Endothelial cell (in vitro differentiated cells): ENCODE measurements at places on chromosomes 12 and 14. TPM values are rescaled to one million over a fixed set of nuclear protein-coding genes. Genes with fewer than 3 reads are reported as not detected.

- no peak for DNase-seq
- no peak overlapping the region for H3K4me3 ChIP-seq
- no peak overlapping the region for H3K27ac ChIP-seq
- no peaks in the 10 kb centered on the region for H3K4me1 ChIP-seq
- no peaks in the 10 kb centered on the region for H3K27me3 ChIP-seq
- no peaks in the 10 kb centered on the region for H3K36me3 ChIP-seq
These were observed 36.2 kb upstream of the FERMT2 start for GRCh38 chr14:52987042-52987441.

- H3K27ac ChIP-seq = no peak overlapping the region
- no peak overlapping the region for H3K4me3 ChIP-seq
- no peaks in the 10 kb centered on the region for H3K4me1 ChIP-seq
- H3K27me3 ChIP-seq = no peaks in the 10 kb centered on the region
- H3K36me3 ChIP-seq = no peaks in the 10 kb centered on the region
These were observed 76.0 kb downstream of the ACACB start for GRCh38 chr12:109192358-109192757.

DNA sequence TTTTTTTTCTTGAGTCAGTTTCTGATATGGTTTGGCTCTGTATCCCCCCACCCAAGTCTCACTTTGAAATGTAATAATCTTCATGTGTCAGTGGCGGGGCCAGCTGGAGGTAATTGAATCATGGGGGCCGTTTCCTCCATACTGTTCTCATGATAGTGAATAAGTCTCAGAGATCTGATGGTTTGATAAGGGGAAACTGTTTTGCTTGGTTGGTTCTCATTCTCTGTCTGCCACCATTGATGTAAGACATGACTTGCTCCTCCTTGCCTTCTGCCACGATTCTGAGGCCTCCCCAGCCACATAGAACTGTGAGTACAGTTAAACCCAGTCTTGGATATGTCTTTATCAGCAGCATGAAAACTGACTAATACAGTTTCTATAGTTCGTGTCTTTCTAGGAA, 42.9 kb downstream of the WNK1 start:
- DNase-seq = no peak
- peaks cover 2% of the 10 kb centered on the region for H3K27me3 ChIP-seq
- H3K4me1 ChIP-seq = peaks cover 34% of the 10 kb centered on the region

DNA sequence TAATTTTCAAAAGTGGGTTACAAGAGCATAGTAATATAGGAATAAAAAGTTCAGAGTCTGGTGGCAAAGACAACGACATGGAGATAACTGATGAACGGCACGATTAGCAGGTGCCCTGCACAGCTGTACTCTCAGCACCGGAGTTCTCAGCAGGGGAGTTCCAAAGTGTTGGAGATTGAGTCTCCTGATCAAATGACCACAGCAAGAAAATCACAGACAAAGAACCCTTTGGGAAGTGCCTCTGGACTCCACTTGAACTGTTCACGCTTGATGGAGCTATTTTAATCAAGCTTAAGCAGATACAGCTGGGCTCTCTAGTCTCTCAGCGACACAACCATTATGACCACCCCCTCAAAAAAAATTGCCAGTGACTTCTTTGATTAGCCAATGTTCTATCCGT, 153.1 kb downstream of the ALG10B start:
- H3K36me3 ChIP-seq = no peaks in the 10 kb centered on the region
- no peak overlapping the region for H3K27ac ChIP-seq
- H3K4me3 ChIP-seq = no peak overlapping the region

DNA sequence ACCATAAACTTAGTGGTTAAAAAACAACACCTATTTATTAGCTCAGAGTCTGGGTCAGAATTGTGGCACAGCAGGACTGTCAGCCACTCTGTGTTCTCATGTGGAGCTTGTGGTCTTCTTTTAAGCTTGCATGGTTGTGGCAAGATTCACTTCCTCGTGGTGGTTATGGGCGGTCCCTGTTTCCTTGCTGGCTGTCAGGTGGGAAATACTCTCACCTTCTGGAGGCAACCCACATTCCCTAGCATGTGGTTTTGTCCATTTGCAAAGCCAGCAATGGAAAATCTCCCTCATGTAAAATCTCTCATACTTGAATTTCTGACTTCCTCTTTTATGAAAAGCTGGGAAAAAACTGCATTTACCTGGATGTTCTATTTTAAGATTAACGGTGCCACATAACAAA, 229.8 kb downstream of the ALX1 start:
- no peaks in the 10 kb centered on the region for H3K4me1 ChIP-seq
- no peak overlapping the region for H3K27ac ChIP-seq
- H3K36me3 ChIP-seq = no peaks in the 10 kb centered on the region
- H3K4me3 ChIP-seq = no peak overlapping the region
- no peaks in the 10 kb centered on the region for H3K27me3 ChIP-seq

DNA sequence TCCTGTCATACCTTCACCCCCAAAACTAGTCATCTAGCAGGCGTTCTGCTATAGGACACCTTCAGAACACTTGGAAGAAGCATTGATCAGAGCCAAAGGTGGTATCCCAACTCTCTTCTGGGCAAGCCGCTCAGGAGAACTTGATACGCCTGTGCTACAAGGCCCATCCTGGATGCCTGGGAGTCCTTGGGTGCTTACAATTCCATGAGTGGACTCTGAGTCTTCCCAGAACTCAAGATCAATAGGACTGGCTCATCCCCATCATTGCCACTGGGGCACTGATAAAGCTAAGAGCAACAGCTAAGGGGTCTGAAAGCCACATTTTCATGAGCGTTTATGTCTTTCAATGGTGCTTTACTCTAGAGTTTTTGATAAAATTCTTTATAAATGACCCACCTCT, 1.9 kb downstream of the SPTB start:
- DNase-seq = no peak
- H3K27ac ChIP-seq = no peak overlapping the region
- H3K4me3 ChIP-seq = no peak overlapping the region
- no peaks in the 10 kb centered on the region for H3K36me3 ChIP-seq
- H3K27me3 ChIP-seq = peaks cover 12% of the 10 kb centered on the region
- peaks cover 2% of the 10 kb centered on the region for H3K4me1 ChIP-seq

GRCh38 chr14:66011855-66012254, 474.3 kb upstream of the CCDC196 start:
- DNase-seq = no peak
- H3K4me1 ChIP-seq = peaks cover 3% of the 10 kb centered on the region
- H3K27me3 ChIP-seq = peaks cover 6% of the 10 kb centered on the region
- H3K36me3 ChIP-seq = peaks cover 15% of the 10 kb centered on the region
- no peak overlapping the region for H3K27ac ChIP-seq

Gene TUBA1B
- 915 TPM for total RNA-seq

Gene DTX1
- 62.8 TPM for total RNA-seq
